ENCODE measurements at places on chromosomes 2 and 18.
A peak's percentile ranks its signal among the peaks of the same experiment; 100 is the strongest.

- H3K27ac ChIP-seq, result no peak overlapping the region
- no peaks in the 10 kb centered on the region for H3K36me3 ChIP-seq
- no peaks in the 10 kb centered on the region for H3K27me3 ChIP-seq
- DNase-seq, result no peak
- H3K4me3 ChIP-seq, result no peak overlapping the region
These were observed 26.1 kb downstream of the PKDCC start for GRCh38 chr2:42073739-42074503.

DNA sequence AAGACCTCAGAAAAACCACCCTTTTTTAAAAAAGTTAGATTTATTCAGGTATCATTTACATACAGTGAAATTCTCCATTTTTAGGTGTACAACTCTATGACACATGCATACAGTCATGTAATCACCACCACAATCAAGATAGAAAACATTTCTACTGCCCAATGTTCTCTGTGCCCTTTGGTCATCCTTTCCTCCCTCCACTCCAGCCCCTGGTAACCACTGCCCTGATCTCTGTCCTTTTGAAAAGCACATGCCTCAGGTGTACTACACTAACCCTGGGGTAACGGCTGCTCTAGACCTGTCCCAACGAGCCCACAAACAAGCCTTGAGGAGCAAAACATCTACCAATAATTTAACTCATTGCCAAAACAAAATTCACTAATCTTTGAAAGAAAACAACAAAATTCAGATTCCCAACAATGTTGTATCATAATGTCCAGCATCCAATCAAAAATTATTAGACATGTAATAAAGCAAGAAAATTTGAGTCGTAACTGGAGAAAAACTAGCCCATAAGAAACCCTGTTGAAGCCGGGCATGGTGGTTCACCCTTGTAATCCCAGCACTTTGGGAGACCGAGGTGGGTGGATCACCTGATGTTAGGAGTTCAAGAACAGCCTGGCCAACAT lies 25.9 kb upstream of the KLF11 start:
- no peaks in the 10 kb centered on the region for H3K36me3 ChIP-seq
- peaks cover 13% of the 10 kb centered on the region for H3K4me1 ChIP-seq
- no peaks in the 10 kb centered on the region for H3K27me3 ChIP-seq
- H3K4me3 ChIP-seq, result no peak overlapping the region

- no peak overlapping the region for H3K4me3 ChIP-seq
- H3K27me3 ChIP-seq, result no peaks in the 10 kb centered on the region
- no peaks in the 10 kb centered on the region for H3K36me3 ChIP-seq
- DNase-seq, result no peak
- H3K4me1 ChIP-seq, result no peaks in the 10 kb centered on the region
These were observed 6.9 kb downstream of the SLC4A3 start for GRCh38 chr2:219634171-219634940.

DNA sequence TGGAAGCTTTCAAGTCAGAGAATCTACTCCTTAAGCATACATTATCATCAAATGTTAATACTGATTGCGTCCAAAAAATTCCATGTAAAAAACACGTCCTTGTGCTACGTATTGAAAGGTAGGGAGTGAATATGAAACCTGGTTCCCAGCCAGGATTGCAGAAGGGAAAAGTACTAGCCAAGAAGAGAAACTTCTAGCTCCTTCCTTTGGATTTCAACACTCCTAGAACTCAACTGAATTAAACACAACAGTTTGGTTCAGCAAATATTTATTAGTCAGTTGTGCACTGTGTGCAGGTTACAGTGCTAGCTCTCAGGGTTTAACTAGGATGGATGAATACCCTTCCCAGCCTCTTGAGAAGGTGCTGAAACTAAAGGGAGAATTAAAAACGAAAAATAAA lies 33.9 kb upstream of the FHL2 start:
- no peaks in the 10 kb centered on the region for H3K4me1 ChIP-seq
- no peaks in the 10 kb centered on the region for H3K36me3 ChIP-seq
- DNase-seq, result no peak
- no peak overlapping the region for H3K4me3 ChIP-seq
- no peak overlapping the region for H3K27ac ChIP-seq
- no peaks in the 10 kb centered on the region for H3K27me3 ChIP-seq

GRCh38 chr2:98952966-98953365 lies 16.9 kb upstream of the CRACDL start:
- no peaks in the 10 kb centered on the region for H3K4me1 ChIP-seq
- DNase-seq, result no peak
- H3K27ac ChIP-seq, result no peak overlapping the region
- no peaks in the 10 kb centered on the region for H3K36me3 ChIP-seq
- H3K4me3 ChIP-seq, result no peak overlapping the region
- H3K27me3 ChIP-seq, result peaks cover 6% of the 10 kb centered on the region

- H3K27ac ChIP-seq, result no peak overlapping the region
- no peaks in the 10 kb centered on the region for H3K4me1 ChIP-seq
These were observed 52.1 kb downstream of the AOX1 start for GRCh38 chr2:200637901-200638300.

GRCh38 chr2:62631160-62632085 lies 74.1 kb upstream of the EHBP1 start:
- H3K27me3 ChIP-seq, result no peaks in the 10 kb centered on the region
- H3K4me3 ChIP-seq, result no peak overlapping the region
- no peak overlapping the region for H3K27ac ChIP-seq
- no peaks in the 10 kb centered on the region for H3K4me1 ChIP-seq

- H3K36me3 ChIP-seq, result no peaks in the 10 kb centered on the region
- H3K4me1 ChIP-seq, result no peaks in the 10 kb centered on the region
- H3K4me3 ChIP-seq, result no peak overlapping the region
- DNase-seq, result no peak
These were observed 327.1 kb downstream of the CCDC178 start for GRCh38 chr18:33113416-33113815.

GRCh38 chr2:127386246-127386645 lies 1.5 kb downstream of the MAP3K2 start:
- H3K36me3 ChIP-seq, result no peaks in the 10 kb centered on the region
- peaks cover 17% of the 10 kb centered on the region for H3K4me1 ChIP-seq
- H3K27ac ChIP-seq, result peak overlapping the region; percentile 22
